ENCODE measurements at places on chromosomes 16 and 17. TPM values are rescaled to one million over a fixed set of nuclear protein-coding genes. Genes with fewer than 3 reads are reported as not detected.

GRCh38 chr16:53083119-53083518, 28.3 kb downstream of the CHD9 start:
- H3K4me1 ChIP-seq: peaks cover 52% of the 10 kb centered on the region
- no peaks in the 10 kb centered on the region for H3K27me3 ChIP-seq
- H3K4me3 ChIP-seq: peak overlapping the region; percentile 40
- H3K36me3 ChIP-seq: peaks cover 4% of the 10 kb centered on the region

GRCh38 chr16:53099318-53100130, 44.7 kb downstream of the CHD9 start:
- H3K27me3 ChIP-seq: no peaks in the 10 kb centered on the region
- H3K4me3 ChIP-seq: peak overlapping the region; percentile 85
- peaks cover 4% of the 10 kb centered on the region for H3K36me3 ChIP-seq
- peak overlapping the region; percentile 98 for H3K27ac ChIP-seq

DNA sequence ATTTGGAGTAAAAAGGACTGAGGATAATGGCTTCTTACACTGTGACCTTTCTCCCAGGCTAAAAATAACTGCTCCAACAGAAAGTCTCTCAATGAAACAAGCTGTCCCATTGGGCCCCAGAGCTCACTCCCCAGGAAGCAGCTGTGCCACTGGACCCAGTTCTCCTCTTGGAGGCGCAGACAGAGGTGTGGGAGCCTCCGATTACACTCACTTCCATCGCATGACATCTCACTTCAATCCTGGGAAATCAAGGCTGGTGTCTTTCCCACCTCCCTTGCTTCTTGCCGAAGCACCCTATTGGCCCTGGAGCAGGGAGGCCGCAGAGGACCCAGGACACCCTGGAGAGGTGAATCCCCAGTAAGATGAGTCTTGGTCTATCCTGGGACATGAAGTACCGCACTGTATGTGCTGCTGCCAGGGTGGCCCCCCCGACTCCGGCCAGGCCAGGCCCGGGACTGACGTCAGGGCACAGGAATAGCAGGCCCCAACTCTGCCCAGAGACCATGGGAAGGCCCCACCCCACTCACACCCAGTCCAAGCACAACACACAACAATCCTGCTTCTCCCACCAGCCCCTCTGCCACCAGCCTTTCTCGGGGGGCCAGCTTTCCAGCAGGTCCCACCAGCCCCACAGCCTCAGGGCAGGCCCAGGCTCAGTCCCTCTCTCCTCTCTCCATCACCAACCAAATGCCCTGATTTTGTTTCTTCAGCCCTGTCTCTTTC, 29.5 kb downstream of the SRL start:
- no peak for DNase-seq
- no peaks in the 10 kb centered on the region for H3K36me3 ChIP-seq
- H3K4me1 ChIP-seq: peaks cover 16% of the 10 kb centered on the region
- no peak overlapping the region for H3K4me3 ChIP-seq
- peak overlapping the region; percentile 41 for H3K27ac ChIP-seq

DNA sequence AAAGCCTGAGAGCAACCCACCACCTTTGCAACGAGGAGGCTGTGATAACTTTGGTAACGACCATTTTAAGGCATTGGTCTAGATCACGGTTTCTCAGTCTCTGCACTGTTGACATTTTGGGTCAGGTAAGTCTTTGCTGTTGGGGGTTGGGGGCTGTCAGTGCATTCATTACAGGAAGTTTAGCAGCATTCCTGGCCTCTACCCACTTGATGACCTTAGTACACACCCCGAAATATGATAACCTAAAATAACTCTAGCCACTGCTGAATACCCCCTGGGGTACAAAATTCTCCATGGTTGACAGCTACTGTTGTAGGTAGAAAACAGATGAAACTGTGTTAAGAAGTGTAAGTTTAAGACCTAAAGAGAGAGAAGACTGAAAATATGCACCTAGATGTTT, 36.3 kb downstream of the ADAMTS18 start:
- peak overlapping the region; percentile 8 for H3K4me3 ChIP-seq
- peaks cover 16% of the 10 kb centered on the region for H3K4me1 ChIP-seq
- no peak overlapping the region for H3K27ac ChIP-seq
- no peak for DNase-seq
- no peaks in the 10 kb centered on the region for H3K27me3 ChIP-seq

DNA sequence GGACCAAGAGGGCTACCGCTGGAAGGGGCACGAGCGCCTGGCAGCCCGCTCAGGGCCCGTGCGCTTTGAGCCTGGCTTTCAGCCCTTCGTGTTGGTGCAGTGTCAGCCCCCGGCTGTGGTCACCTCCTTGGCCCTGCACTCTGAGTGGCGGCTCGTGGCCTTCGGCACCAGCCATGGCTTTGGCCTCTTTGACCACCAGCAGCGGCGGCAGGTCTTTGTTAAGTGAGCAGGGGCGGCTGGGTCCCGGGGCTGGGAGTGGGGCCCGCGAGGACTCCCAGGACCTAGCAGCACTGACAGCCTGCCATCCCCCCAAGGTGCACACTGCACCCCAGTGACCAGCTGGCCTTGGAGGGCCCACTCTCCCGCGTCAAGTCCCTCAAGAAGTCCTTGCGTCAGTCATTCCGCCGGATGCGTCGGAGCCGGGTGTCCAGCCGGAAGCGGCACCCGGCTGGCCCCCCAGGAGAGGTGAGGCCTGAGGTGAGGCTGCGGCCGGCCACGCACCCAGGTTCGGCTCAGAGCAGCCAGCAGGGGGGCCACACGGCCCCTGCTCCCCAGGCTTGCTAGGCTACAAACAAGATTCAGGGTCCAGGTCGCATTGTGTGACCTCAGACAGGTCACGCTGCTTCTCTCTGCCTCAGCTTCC, 17.4 kb upstream of the MYO15B start:
- no peak overlapping the region for H3K4me3 ChIP-seq
- peaks cover 13% of the 10 kb centered on the region for H3K4me1 ChIP-seq
- no peaks in the 10 kb centered on the region for H3K27me3 ChIP-seq

The ZNF213 gene
- 13.3 TPM for total RNA-seq

The TMEM114 gene
- not detected for total RNA-seq
